Skin of body (tissue), 3 donors: ENCODE measurements at places on chromosomes 4 and X.

DNA sequence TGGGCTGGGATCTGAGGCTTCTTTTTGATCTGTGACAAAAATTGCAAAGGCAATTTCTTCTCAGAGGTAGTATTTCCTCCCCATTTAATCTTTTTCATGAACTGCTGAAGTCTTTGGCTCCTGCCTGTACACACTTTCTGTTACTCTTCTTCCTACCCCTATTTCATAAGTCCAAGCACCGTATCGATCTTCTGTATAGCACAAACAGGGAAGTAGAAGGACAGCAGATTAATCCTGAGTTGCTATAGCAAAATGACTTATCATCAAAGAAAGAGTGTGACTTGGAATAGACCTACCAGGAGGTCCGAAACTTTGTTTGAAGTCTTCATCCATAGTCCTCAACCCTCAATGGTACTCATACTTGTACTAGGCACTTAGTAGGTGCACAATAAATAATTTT is 22.0 kb downstream of the OTC start:
- no peak for DNase-seq

- peak; percentile 7 for DNase-seq
Observed at GRCh38 chrX:71098302-71098701, 2.7 kb downstream of the FOXO4 start.

GRCh38 chrX:73963682-73964081 is 340.3 kb upstream of the ZCCHC13 start:
- no peak for DNase-seq

- no peak for DNase-seq
Observed at GRCh38 chrX:8579602-8580001, 115.0 kb downstream of the VCX3B start.

GRCh38 chr4:120853161-120853935 is 69.2 kb downstream of the PRDM5 start:
- DNase-seq = peak; percentile 47

GRCh38 chrX:112645774-112646173 is 34.0 kb downstream of the LHFPL1 start:
- no peak for DNase-seq

DNA sequence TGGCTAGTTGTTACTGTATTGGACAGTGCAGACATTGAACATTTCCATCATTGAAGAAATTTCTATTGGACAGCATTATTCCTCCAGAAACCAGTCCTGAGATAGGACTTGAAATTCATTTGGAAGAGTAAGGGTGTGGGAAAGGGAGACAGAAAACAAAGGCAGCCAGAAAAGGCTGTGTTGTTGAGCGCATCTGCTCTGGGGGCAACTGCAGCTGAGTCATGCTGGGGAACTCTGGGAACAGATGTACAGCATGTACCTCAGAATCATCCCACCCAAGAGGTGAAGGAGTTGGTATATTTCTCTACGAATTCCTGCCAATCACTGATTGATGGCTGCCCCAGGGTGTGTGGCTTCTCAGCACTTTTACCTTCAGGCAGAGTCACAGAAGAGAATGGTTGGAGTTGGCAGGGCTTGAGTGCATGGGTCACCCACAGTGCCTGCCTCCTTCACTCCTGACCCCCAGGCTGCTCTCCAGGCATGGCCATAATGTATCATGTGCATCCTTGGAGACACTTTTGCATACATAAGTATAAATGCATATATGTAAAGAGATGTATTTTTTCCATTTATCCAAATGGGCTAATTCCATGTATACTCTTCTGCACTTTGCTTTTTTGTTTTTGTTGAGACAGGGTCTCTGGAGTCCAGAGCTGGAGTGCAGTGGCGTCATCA is 39.4 kb downstream of the GEMIN8 start:
- DNase-seq = no peak

DNA sequence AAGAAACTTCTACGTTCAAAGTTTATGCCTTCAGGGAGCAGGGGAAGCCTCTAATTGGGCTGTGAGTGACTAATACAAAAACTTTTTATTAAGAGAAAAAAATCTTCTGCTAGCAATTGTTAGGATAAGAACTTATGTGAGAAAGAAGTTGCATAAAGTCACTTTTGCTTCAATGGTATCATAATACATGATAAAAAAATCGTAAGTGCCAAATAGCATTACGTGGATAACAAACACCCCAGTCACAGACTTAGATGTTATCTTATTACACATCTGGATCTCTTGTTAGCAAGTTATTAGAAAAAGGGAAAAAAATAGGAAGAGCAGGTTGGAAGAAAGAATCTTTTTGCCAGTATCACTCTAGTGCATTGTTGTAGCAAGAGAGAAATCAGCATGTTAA is 4.2 kb upstream of the NDST4 start:
- DNase-seq = no peak

GRCh38 chrX:125374169-125374568 is 54.5 kb downstream of the TEX13C start:
- no peak for DNase-seq

- DNase-seq = no peak
Observed at GRCh38 chrX:103304705-103305104, 6.1 kb downstream of the BEX2 start.

- no peak for DNase-seq
Observed at GRCh38 chrX:14359727-14360126, 169.6 kb upstream of the GLRA2 start.

DNA sequence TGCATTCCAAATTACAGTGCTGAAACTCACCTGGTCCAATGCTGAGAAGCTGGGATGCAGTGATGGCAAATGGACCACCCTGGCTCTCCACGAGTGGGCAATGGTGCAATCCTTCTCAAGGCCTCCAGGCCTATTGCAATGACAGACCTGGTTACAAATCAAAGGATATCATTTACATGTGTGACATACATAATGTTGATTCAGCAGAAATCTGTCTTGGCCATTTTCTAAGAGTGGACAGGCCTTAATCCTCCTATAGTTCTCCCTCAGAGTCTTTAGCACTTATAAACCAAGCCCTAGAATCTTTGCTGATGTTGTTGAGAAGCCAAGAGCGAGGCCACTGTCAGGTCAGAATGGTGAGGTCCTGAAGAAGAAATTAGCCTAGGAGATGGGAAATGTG is 17.1 kb downstream of the LRAT start:
- DNase-seq = no peak

DNA sequence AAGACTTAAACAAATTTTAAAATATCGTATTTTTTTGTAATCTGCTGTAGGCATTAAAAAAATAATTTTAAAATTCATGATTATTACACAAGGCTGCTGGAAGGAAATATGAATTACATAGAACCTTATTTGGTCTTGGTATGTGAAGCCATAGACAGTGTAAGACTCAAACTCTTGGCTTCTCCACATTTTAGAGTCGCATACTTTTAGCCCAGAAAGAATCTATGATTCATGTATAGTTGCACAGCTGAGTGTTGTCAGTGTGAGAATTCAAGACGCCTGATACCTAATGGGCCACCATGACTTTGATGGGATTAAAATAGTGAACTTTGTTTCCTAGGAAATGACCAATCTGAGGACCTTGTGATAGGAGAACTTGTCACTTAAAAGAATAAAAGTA is 1.4 kb downstream of the INTU start:
- no peak for DNase-seq

DNA sequence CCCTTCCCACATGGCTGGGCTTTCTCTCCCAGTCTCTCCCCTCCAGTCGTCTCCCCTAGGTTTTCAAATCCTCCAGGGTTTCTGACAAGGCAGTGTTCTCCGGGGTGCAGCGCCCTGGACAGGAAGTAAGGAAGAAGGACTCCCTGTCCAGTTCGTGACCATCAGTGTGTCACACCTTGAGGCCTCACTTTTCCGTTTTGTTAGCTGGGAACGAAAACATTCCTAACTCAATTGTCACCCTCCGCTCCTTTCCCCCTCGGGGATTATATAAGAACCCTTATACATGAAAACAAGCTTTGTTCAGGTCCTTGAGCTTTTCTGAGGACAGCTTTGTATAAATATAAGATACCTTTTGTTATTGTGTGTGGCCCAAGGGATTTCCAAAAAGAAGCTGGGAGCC is 92.1 kb downstream of the KDR start:
- no peak for DNase-seq

DNA sequence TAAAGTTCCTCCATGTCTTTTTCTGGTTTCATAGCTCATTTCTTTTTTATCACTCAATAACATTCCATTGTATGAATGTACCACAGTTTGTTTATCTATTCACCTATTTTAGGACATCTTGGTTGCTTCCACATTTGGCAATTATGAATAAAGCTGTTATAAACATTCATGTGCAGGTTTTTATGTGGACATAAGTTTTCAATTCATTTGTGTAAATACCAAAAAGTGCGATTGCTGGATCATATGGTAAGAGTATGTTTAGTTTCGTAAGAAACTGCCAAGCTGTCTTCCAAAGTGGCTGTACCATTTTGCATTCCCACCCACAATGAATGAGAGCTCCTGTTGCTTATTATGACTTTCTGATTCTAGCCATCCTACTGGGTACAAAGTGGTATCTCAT is 36.3 kb upstream of the ZFX start:
- DNase-seq = no peak
